ENCODE measurements at places on chromosomes 11 and 22.

DNA sequence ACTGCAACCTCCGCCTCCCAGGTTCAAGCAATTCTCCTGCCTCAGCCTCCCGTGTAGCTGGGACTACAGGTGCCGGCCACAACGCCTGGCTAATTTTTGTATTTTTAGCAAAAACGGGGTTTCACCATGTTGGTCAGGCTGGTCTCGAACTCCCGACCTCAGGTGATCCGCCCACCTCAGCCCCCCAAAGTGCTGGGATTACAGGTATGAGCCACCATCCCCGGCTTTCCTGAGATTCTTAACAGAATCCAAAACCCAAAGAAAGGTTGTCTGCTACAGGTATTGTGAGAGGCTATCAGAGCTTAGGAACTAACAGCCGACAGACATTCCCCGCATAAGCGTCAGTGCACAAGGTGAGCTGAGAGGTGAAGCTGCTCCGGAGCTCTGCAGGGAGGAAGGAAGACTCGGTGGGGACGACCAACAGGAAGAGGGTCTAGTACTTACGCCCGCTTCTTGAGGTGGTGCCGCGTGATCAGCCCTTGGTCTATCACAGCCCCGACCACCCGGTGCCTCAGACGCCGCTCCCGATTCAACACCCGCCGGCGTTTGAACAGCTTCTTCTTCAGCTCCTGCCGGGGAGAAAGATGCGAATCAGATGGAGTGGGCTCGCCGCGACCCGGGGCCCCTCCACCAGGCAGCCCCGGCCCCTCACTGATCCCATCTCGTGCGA lies 470 bp downstream of the C11orf98 start:
- no peak for DNase-seq

DNA sequence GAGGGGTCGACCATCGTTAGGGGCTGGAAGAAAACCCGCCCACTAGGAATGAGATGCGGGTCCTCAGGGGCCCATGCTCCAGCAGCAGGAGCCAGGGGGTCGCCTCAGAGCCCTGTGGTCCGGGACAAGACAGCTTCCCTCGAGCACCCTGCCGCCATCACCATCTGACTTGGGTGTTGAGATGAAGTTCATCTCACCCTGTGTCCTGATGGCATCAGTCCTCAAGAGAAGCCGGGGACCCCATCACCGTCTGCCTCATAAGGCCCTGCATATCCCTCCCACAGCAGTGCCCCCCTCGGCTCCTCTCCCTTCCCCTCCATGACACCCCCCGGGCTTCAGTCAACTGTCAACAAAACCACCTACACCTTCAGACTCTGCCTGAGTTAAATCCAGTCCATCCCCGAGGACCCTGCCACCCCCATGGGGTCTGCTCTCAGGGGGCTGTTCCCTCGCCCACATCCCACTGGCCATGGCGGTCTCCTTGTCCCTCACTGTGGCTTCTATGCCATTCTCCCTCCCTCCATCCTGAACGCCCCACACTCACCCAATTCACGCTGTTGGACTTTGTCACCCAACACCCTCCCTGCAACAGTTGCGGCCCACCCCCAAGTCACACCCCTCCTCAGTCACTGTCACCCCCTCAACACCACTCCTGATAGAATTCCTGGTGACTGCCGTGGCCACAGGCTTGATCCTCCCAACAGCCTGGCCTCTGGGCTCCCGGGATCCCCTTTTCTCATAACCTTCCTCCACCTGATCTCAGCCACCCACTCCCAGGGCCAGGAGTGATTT lies 87.7 kb upstream of the RTL6 start:
- DNase-seq = no peak

GRCh38 chr11:45386972-45387371 lies 100.8 kb upstream of the SYT13 start:
- no peak for DNase-seq

- DNase-seq = no peak
Measured at GRCh38 chr11:40647295-40647694, 812.2 kb downstream of the LRRC4C start.

DNA sequence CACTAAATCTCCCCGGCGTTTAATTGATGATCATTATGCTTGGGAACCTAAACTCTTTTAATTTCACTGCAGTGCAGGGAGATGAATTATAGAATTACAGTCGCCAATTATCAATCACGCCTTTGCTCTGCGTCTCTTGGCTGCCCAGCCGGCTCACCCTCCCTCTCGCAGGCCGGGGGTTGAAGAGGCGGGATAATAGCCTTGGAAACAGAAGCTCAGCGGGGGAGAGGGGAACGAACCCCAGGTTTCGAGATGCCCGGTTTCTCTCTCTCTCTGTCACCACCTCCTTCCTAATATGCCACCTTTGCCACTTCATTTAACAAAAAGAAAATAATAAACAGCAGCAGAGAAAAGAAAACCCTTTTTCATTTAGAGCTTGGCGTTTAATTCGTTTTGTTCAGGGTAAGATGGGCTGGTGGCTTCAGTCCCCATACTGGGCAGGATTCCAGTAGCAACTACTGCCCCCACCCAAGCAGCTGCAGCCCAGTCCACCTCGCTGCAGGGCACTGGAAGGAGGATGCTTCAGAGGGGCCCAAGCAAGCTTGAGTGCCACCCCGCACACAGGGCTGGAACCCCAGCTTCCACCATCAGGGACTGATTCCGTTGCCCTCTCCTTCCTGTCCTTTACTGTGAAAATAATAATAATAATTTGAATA lies 271.7 kb downstream of the BUD13 start:
- DNase-seq = no peak

DNA sequence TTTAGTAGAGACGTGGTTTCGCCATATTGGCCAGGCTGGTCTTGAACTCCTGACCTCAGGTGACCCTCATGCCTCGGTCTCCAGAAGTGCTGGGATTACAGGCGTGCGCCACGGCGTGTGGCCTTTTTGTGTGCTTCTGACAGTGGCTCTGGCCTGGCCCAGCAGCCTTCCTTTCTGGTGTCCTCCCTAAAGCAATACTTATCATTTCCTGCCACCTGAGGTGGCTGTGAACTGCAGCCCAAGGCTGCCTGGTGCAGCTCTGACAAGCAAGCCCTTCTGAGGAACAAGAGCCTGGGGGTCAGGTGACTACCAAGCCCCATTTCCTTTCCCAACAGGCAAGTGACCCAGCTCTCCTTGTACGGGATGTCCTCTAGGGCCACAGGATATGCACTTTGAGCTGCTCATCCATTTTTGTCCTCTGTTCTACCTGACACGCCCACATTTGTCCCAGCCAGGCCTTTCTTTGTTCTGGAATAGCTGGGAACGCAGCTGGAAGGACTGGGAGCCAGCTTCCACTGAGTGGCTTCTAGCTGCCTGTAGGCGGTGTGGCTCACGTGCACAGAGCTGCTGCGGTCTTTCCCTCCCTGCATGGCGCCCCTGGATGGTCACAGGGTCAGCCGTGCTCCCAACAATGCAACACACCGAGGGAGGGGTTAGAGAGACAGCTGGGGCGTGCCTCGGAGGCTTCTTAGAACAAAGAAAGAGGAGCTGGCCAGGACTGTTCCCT lies 12.3 kb upstream of the BID start:
- DNase-seq = no peak

- no peak for DNase-seq
Measured at GRCh38 chr22:47498969-47499495, 736.6 kb downstream of the TBC1D22A start.

DNA sequence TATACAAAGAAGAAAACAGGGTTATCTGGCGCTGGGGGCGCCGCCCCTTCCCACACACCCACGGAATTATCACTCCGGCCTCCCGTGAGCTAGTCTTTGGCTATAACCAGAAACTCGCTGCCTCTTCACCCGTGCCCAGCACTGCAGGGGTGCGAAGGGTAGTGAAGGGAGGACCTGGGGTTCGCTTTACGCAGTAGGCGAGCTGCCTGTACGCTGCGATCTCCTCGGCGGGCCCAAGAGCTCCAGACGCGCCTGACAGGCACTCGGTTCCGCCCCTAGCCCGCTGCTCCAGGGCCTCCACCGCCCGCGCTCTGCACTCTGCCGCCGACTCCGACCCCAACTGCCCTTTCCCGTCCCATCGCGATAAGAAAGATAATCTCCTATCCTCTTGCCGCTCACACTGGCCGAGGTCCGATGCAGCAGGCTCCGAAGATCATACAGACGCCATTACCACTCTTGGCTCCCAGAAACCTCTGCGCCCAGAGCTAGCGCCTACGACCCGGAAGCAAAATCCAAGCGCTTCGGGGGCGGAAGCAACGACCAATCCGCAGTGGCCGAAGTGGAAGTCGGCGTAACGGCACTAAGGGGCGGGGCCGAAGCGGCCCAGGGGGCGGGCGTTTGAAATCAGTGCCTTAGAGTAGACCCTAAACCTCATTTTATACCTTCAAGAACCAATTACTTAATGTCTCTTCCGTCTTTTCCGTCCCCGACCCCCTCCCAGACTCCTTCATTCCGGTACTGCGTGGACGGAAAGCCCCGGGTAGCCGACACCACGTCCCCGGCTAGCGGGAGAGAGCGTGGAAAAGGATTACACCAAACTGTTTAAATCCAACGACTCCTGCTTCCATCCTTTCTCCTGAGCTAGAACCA lies at the start of the genes CWC15 and KDM4D:
Gene CWC15, minus strand, starts transcription at position 458 of the 870 bp plus-strand sequence. CDS start 1,371 bp downstream, outside the sequence.
Gene KDM4D, plus strand, starts transcription at position 611 of the 870 bp plus-strand sequence. CDS start 23,664 bp downstream, outside the sequence.
- DNase-seq = peak; percentile 87

DNA sequence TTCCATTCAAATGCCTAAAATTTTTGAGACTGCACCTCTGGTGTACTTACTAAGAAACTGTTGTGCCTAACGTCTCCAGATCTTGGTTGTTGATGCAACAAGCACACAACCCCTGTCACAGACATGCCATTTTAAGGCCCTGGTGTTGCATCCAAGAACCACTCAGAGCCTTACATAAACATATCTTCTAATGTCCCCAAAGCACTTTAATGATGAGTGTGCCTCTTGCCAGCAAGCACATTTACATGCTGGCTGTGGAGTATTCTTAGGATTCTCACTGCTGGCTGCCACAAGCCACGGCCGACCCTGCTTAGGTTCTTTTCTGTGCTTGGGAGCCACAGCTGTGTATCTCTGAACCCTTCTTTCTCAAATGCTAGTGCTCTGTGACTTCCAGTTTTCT lies 201.4 kb downstream of the ADAMTS15 start:
- no peak for DNase-seq

GRCh38 chr11:19739872-19740271 lies 27.2 kb downstream of the NAV2 start:
- no peak for DNase-seq

- no peak for DNase-seq
Measured at GRCh38 chr11:128205796-128206195, 381.6 kb downstream of the ETS1 start.

DNA sequence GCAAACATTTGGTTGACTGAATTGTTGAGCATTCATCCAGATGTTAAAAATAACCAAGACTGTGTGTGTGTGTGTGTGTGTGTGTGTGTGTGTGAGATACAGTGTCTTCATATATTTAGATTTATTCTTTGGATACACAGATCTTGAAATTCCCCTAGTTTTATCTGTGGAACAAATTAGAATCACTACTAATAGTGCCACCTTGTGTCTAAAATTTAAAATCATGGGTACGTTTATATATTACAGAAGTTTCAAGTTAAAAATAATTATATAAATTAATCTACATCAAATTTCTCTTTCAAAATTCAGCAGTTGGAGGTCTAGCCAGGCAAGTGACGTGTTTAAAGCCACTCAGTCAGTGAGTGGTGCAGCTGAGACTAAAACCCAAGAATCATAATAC lies 1566.2 kb upstream of the TENM4 start:
- no peak for DNase-seq

DNA sequence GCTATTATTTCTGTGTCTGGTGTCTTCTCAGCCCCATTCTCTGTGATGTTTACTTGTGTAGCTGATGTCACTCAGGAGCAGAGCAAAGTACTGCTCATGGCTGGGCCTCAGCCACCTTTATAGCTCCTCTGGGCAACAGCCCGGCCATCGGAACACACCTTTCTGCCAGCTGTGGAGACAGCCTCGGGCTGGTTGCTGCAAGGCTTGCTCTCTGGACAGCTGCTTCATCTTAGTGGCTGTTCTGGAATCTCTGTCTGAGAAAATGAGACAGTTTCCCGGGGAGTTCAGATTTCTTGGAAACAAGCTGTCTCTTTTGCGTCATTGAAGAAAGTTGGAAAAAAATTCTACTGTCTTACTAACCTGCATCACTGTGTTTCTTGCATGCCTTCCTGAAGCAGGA lies 20.0 kb downstream of the THY1 start:
- DNase-seq = no peak

DNA sequence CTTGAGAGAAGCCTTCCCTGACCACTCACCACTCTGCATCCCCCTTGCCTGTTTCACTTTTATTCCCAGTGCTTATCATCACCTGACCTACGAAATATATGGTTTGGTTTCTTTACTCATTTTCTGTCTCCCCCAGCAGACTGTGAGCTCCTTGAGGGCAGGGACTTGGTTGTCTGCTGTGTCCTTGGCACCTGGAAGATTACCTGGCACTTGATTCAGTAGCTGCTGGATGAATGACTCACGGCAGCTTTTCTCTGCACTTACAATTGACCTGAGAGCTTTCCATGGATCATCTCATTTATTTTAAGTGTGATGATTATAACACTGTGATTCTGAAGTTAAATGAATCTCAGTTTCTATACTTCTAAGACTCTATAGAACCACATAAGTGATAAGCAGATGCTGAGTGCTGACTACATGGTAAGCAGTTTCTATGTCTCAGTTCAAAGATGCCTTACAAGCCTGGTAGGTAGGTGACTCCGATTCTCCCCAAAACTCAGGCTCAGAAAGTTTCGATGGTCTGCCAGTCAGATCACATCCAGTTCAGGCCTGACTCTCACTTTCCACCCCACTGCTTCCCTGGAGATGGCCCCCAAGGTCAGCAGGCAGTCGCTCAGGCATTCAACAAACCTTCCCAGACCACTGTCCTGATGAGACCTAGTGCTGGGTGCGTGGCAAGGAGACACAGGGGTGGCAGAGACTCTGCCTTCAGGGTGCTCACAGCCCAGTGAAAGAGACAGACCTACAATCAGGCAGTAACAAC lies 11.6 kb downstream of the IL2RB start:
- DNase-seq = no peak

- DNase-seq = no peak
Measured at GRCh38 chr22:50481440-50482106, at the start of gene ADM2. TSS of gene ADM2 (plus strand) at chr22:50481543. CDS start at chr22:50481848, 305 bp downstream.

- DNase-seq = no peak
Measured at GRCh38 chr11:110162216-110162615, 69.0 kb downstream of the ZC3H12C start.

DNA sequence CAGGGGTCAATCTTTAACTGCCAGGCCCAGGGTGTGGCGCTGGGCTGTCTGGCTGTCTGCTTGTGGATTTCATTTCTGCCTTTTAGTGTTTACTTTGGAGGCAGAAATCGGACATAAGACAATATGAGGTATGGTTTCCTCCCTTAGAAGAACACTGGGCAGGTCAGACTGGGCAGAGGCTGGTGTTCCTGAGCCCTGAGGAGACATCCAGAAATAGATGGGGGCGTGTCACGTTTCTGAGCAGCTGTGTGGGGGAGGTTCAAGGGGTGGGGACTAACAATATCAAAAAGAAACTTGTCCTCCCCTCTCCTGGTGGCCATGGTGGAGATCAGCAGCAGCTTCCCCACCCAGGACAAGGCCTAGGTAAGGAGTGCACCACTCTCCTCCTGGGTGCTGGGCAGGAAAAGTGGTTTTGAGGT lies at the start of gene ART1:
Gene ART1, plus strand, starts transcription at position 312 of the 419 bp plus-strand sequence. CDS start 14,086 bp downstream, outside the sequence.
- DNase-seq = no peak

All from iPS DF 6.9 (cell line).